Large intestine (tissue), 12 donors: ENCODE measurements at places on chromosomes 11 and 22.
A peak's percentile ranks its signal among the peaks of the same experiment; 100 is the strongest.

- no peak for DNase-seq
Measured at GRCh38 chr11:78940500-78941225, 366.0 kb upstream of the NARS2 start.

- no peak for DNase-seq
Measured at GRCh38 chr22:46963672-46964545, 201.5 kb downstream of the TBC1D22A start.

DNA sequence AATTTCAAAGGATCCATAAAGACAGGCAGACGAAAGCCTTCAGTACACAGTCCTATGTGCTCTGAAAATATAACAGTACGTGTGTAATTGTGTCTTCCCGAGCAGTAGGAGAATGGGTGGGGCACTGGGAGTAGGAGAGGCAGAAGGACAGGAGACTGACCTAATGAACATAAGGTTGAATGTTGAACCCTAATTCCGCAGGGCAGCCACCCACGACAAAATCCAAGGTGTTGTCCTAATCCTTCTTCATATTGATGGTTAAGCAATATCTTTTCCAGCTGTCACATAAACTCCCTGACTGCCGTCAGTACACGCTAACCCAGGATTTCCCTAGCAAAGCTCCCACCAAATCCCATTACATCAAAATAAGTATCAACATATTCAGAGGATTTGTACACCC lies 34.5 kb downstream of the SPATA19 start:
- DNase-seq = no peak

GRCh38 chr22:38353142-38353629 lies 36.0 kb upstream of the CSNK1E start:
- DNase-seq = peak; percentile 49

GRCh38 chr11:107840129-107840484 lies 18.5 kb downstream of the SLC35F2 start:
- no peak for DNase-seq

DNA sequence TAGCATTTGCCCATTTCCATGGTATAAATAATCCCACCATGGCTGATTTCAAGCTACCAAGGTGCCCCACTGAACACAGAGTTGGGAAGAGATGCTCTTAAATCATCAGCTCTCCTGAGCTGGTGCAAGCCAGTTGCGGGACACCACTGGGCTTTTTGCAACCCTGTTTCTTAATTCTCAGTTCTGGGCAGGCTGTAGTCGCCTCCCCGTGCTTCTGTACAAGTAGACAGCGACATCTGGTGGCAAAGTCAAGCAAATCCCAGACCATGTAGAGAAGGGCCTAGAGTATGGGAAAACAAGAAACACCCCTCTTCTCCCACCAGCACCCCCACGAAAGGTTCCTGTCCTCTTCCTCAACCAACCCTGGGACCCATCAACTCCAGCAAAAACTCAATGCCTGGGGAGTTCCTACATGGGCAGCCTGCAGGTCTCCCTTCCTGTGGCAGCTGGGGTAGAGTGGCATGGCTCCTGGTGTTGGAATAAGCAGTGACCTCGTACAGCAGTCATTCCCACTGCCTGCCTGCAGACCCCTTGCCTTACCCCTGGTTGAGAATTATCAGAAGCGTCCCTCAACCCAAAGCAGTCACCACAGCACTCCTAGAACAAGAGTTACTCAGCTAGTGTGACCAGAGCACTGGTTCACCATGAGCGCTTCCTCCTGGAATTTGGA lies 68.4 kb downstream of the IGLL5 start:
- DNase-seq = peak; percentile 45

- no peak for DNase-seq
Measured at GRCh38 chr11:46335890-46336562, 11.2 kb upstream of the DGKZ start.

DNA sequence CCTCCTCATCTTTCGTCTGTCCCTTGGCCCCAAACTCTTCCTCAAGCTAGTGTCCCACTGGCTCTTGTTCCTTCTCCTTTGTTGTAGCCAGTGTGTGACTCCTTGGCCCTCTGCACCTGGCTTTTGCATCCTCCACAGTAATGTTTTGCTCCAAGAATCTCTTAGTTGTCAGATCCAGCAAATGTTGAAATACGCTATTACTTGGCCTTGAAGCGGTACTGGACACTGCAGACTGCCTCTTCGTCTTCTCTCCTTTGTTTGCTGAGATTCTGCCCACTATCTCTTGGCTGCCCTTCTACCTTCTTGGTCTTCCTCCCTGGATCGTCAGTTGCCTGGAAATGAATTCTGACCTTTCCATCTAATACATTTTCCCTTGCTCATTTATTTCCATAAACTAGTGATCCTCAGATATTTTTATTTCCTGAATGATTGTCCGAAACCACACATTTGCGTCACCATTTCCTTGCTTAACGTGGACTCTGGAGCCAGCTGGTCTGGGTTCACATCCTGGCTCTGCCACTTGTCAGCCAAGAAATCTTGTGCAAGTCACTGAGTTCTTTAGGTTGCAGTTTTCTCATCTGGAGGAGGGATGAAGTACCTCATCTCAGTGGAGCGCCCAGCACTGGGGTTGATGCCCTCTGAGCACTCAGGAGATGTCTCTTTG lies 113.6 kb downstream of the LDLRAD3 start:
- no peak for DNase-seq

- no peak for DNase-seq
Measured at GRCh38 chr11:112520354-112520753, 259.7 kb upstream of the PLET1 start.

GRCh38 chr22:28141614-28142013 lies 222.6 kb upstream of the PITPNB start:
- no peak for DNase-seq

DNA sequence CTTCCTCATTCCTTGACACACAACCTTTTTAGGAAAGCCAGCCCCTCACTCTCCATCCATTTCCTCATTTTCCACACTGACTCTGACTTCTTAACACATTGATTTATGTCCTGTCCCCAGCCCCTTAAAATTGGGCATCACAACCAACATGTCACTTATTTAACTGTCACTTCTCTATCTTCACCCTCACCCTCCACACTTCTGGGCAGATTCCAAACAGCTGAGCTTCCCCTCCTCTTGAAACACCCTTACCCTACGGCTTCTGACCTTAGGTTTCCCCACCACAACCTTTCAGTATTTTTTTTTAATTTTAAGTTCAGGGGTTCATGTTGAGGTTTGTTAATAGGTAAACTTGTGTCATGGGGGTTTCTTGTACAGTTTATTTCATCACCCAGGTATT lies 696.3 kb downstream of the DLG2 start:
- no peak for DNase-seq

DNA sequence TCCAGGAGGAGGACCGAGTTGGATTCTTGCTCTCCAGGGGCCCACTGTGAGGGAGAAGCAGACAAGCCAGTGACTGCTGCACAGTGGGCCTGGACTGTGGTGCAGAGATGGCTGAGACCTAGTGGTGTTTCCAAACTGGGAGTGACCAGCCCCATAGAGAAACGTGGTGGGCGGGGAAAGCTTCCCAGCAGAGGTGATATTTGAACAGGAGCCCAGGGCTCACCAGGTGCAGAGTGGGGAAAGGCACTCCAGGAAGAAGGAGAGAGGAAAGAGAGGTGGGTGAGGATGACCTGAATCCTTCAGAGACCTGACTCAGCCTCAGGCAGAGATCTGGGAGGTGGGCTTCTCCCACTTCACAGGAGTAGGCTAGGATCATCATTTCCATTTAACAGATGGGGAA lies 52.1 kb upstream of the RASD2 start:
- peak; percentile 17 for DNase-seq

- no peak for DNase-seq
Measured at GRCh38 chr11:86624366-86624765, 48.0 kb downstream of the ME3 start.

DNA sequence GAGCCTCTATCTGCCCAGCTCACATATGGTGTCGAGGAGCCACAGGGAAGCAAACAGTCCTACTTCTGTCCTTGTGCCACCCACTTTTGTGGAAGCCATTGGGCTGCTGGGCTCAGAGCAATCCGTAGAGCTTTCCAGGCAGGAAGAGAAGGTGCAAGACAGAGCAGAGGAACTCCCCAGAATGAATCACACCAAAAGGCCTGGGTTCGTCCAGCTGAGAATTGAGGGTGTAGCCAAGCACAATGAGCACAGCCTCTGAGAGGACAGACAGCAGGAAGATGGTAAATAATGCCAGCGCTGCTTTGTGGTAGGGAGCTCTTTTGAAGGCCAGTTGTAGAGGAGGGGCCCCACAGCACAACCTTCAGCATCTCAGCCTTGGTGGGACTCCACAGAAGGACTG lies 237.8 kb downstream of the GRIK4 start:
- DNase-seq = no peak

GRCh38 chr11:17206463-17206862 lies 1.3 kb downstream of the PIK3C2A start:
- peak; percentile 26 for DNase-seq

DNA sequence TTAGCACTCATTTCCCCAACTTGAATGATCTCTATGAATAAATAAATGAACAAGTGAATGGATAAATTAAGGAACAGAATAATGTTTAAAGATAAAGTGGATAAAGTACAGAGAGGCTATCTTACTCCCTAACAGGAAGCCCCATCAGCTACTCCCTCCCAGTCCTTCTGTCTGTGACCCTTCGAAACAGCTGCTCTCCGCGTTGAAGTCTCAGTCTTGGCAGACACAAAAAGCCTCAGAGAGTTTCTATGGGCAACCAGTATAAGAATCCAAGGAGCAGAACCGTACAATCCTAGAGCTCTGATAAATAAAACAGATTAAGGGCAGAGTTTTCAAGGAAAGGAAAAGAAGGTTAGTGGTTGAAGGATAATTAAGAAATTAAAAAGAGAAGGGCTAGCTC lies 35.0 kb downstream of the GUCY1A2 start:
- DNase-seq = no peak

GRCh38 chr11:46902694-46903093 lies 15.7 kb downstream of the LRP4 start:
- DNase-seq = no peak

DNA sequence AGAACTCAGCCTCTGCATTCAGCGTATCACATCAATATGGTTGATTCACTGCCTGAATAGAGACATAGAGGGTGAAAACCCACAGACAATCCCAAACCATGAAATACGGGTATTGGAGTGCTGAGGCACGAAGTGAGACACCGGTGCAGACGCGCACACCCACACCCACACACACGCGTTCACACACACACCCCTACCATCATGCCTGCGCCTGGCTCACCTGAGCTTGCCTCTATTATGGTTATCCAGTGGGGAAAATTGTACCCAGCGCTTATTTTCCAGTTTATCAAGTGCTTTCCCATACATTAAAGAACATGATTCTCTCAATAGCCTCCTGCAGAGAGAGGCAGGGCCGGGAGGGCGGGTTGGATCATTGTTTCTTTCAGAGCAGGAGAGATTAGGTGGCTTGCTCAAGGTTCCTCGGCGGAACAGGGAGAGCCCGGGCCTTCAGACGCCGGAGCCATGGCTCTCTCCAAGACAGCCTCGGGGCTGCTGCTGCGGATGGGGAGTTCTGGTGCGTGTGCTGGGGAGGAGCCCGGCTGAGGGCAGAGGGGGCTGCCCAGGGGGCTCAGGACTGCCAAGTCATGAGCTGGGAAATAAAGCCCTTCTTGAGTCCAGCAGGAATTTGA lies 78.9 kb upstream of the THY1 start:
- DNase-seq = no peak
